ENCODE measurements at places on chromosomes 2 and 18.

DNA sequence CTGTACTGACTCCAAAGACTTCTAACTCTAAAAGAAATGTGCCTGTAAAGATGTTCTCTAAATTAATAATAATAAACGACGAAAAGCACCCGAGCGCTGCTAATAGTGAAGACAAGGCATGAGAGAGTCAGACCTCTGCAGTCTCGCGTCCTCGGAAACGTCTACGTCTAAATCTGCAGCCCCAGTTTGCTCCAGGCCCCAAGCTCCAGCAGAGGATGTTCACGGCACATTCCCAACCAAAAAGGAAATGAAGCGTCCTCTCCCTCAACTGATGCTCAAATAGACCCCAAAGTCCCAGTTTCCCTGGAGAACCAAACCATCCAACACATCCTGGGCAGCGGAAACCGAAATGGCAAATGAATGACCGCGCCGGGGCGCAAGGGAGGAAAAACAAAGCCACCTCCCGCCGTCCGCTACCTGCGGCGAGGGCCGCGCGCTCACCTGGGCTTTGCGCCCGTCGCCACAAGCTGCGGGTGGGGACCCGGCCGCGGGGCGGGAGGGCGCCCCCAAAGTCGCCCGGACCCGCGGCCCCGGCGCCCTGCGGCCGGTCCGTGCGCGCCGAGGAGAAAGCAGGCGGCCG lies 47.1 kb upstream of the CCDC150 start:
- no peak for DNase-seq

- DNase-seq, result no peak
These were observed 836.1 kb downstream of the CBLN2 start for GRCh38 chr18:71707985-71708500.

GRCh38 chr2:118689874-118690273 lies 157.6 kb downstream of the EN1 start:
- no peak for DNase-seq

DNA sequence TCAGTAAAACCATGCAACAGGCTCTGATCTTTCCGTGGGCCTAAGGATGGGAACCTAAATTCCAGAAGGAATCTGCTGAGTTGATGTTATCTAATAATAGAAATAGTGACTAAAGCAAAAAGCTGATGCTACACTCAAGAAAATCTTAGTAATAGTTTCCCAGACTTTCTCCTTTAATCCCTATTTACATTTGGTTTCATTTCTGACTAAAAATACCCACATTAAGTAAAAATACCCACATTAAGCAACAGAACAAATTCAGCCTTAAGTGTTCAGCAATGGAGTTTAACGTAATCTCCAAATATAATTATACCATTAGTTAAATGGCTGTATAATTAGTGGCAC lies 50.3 kb downstream of the CCBE1 start:
- DNase-seq, result no peak

DNA sequence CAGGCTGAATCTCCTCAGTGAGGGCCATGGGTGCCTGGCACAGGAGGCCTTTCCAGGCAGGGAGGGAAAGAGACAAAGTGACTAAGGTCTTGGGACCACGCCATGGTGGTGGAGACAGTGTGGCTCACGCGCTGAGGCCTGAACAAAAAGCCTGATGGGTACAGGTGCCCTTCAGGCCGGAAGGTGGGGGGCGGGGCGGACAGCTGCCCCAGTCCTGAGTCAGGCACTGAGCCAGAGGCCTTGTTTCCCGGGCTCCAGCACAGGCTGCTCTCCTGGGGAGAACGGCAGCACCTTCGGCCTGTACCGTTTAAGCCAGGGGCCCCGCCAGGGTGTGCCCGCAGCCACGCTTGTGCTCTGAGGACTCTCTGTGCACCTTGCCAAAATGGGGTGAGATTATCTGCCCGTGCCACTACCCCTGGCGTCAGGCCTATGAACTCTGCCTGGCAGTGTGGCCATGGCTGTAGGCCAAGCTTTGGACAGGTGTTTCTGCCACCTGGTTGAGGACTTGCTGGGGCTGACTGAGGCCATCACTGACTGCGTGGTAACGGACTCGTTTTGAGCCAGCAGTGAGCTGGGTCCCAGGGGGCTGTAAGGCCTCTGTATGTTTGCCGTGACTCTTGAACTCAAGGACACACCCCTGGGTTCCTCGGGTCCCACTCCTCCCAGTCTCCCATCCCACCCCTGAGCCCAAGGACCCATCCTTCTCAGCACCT lies 31.7 kb upstream of the DNMT3A start:
- no peak for DNase-seq

DNA sequence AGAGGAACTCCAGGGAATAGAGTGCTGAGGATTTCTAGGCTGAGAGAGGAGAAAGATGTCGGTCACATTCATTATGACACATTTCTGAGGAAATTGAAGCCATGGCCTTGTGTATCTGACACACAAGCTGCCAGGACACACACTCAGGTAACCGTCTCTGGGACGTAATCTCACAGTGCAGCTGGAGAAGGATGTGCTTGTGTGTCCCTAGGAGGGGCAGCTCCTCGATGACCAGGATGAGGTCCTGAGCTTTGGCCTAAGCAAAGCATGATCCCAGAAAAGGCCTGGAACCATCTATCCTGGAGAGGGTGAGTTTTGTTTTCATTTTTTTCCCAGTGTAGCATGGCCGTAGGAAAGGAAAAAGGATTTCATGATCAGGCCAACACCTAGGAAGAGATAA lies 102.2 kb downstream of the CAPN13 start:
- no peak for DNase-seq

DNA sequence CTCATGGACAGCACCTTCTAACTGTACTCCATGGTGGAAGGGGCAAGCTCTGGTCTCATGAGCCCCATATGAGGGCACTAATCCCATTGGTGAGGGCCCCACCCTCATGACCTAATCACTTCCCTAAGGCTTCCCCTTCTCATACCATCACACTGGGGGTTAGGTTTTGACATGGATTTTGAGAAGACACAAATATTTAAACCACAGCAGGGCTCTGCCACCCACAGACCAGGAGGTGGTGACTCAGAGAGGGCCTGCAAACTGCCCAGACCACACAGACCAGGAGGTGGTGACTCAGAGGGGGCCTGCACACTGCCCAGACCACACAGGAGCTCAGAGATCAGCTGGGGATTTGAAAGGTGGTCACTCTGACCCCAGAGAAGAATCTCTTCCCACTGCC lies 222.0 kb downstream of the KLHL29 start:
- DNase-seq, result no peak

DNA sequence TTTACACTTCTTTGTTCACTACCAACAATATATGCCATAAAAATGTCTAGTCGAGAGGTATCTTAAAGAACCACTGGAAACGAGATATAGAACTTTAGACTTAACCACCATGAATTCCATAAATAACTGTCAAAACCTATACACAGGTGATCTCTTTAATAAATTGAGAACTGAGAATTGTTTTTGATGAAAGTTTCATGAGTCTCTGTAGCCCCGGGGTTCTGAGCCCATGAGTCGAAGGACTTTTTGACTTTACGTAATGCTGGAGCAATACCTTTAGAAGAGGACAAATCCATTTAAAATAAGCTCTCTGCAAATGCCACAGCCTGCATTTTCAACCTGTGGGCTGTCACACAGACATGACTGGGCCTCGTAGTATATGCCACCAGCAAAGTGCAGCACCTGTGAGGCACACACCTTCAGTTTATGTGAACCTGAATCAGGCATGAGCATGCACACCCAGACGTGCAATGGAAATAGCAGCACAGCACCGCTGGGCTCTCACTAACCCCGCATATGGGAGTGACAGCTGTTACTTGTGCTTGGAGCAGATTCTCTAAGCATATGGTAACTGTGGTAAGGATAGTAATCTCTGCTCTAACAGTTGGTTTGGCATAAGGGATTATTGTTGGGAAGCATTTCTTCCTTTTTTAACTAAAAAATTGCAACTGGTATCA lies 383.2 kb downstream of the SOCS6 start:
- DNase-seq, result no peak

DNA sequence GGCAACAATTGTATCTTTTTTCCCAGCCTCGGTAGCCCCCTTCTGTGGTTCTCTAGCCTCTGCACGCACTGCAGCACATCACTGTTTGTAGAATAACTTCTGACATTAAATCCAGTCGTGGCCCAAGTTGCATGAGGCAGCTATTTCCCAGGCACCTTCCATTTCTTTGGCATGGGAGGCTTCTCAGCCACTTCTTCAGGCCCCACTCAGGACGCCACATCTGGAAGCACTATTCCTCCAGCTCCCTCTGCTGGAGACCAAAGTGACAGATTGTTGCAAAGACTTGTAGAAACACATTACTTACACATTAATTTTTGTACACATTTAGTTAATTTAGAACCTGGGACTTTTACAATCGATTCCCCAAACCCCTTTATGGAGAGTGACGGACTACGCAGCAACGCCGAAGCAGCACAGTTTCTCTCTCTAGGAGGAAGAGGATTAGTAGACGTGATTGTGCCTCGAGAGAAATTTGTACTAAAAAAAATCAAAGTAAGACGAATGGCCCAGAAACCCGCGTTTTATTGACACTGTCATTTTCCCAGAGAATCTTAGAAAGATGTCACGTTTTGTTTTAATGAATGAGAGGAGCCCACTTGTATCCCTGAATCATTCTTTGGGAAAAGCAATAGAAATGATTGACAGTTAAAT lies 57.8 kb upstream of the RGPD5 start:
- no peak for DNase-seq

- DNase-seq, result no peak
These were observed 76.9 kb downstream of the MSH2 start for GRCh38 chr2:47479863-47480262.

Measured in stimulated activated CD4-positive, alpha-beta T cell treated with anti-CD3 and anti-CD28 coated beads, Interleukin-12 subunit alpha, Interleukin-12 subunit beta, amount 100 ng/mL, for 48 hours (primary cell).